C1 segment of cervical spinal cord (tissue), 14 donors: ENCODE measurements at places on chromosomes 2 and 18.
A peak's percentile ranks its signal among the peaks of the same experiment; 100 is the strongest.

GRCh38 chr2:158478237-158478636 lies 21.5 kb downstream of the PKP4 start:
- no peak for DNase-seq

GRCh38 chr18:74274700-74275099 lies 17.1 kb downstream of the CYB5A start:
- no peak for DNase-seq

GRCh38 chr2:143474586-143474985 lies 345.4 kb downstream of the ARHGAP15 start:
- DNase-seq = no peak

GRCh38 chr18:11818486-11819203 lies 32.6 kb upstream of the CHMP1B start:
- no peak for DNase-seq

DNA sequence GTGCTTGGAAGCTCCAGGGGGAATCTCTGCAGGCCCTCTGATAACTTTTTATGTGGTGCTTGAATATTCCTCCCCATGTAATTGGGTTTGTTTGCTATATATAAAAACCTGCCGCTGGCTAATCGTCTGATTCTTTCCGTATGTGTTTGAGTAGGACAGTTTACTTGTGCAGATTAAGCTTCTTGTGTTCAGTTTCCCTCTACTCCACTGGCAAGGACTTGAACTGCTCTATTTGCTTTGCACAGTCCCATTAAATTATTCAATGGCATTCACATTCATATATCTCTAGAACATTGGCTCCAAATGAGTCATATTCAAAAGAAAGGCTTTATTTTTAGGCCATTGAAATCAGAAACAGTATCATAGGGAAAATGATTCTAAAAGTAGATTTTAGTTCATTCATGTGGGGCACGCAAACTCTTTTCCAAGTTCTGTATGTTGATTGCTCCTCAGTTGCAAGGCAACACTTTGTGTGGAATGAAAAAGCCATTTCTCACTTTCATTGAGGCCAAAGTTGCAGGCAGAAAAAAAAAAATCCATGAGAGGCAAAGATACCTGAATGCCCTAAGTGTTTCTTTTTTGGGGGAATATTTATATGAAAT lies 1682.3 kb upstream of the PIK3C3 start:
- no peak for DNase-seq

GRCh38 chr2:180705122-180705521 lies 275.3 kb upstream of the UBE2E3 start:
- DNase-seq = no peak

- DNase-seq = no peak
Measured at GRCh38 chr2:176763130-176763529, 449.5 kb upstream of the HNRNPA3 start.

GRCh38 chr18:68769461-68769860 lies 28.4 kb upstream of the CCDC102B start:
- no peak for DNase-seq

DNA sequence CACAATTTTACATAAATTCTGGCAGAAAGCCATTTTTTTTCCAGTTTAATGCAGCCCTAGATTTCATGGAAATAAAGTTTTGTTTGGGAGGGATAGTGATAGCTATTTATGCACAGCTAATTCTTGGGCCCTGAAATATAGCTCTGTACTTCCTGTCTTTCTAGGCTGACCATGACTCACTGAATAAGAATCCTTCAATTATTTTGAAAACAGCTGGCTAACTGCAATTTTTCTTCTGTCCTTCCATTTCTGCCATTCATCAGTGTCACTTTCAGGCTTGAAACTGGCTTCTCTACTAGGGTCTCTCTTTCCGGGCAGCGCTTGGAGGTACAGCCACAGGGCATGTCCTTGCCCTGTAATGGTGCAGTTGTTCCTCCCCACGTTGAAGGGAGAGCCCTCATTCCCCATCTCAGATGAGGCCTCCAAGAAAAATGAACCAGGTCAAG lies 97.1 kb upstream of the TMEM178A start:
- DNase-seq = no peak

- DNase-seq = no peak
Measured at GRCh38 chr2:16632598-16632997, 33.0 kb downstream of the CYRIA start.

DNA sequence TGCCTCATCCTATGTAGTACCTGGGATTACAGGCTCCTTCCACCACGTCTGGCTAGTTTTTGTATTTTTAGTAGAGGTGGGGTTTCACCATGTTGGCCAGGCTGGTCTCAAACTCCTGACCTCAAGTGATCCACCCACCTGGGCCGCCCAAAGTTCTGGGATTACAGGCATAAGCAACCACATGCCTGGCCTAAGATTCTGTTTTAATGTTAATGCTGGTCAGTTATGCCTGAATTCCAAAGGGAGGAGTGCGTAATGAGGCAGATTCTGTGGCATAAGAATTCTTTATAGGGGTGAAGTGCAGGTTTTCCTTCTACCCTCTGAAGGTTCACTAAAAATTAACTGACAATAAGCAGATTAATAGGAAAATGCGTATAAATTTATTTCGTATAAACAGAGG lies 1343.8 kb upstream of the LRRTM1 start:
- no peak for DNase-seq

- DNase-seq = peak; percentile 49
Measured at GRCh38 chr18:75210274-75211001, at the start of gene TSHZ1. Gene TSHZ1, plus strand, starts transcription at chr18:75210797. Its CDS starts 1,080 bp downstream, at chr18:75211877.

- DNase-seq = no peak
Measured at GRCh38 chr18:41593171-41593675, 361.8 kb upstream of the PIK3C3 start.

GRCh38 chr2:120293096-120294007 lies 40.7 kb downstream of the RALB start:
- DNase-seq = no peak

GRCh38 chr2:241381872-241382271 lies 25.8 kb downstream of the FARP2 start:
- DNase-seq = no peak

DNA sequence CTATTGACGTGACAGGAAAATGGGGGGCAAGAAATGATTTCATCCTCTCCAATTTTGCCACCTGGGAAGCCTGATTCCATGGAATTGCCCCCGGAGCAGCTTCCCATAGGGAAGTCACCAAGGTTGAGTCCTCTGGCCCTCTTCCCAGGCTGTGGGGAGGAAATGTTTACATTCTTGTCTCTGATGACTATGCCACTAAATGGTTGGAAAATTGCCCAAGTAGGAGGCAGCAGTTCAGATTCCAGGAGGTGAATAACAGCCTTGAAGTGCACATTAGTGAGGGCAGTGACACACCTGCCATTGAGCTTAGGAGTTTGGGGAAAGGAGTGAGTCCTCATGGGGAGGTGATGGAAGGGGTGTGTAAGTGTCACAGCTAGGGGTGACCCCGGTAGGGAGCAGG lies 449.2 kb upstream of the DCC start:
- no peak for DNase-seq

- no peak for DNase-seq
Measured at GRCh38 chr2:236892721-236893120, 193.0 kb upstream of the COPS8 start.

GRCh38 chr2:15303874-15304273 lies 257.3 kb downstream of the NBAS start:
- DNase-seq = no peak

GRCh38 chr18:59957957-59958356 lies 58.2 kb downstream of the PMAIP1 start:
- DNase-seq = no peak

- DNase-seq = no peak
Measured at GRCh38 chr2:88296247-88296646, 126.1 kb downstream of the THNSL2 start.

GRCh38 chr2:178946494-178946893 lies 103.4 kb downstream of the CCDC141 start:
- DNase-seq = no peak

GRCh38 chr2:126699716-126700581 lies 44.0 kb downstream of the GYPC start:
- DNase-seq = no peak

DNA sequence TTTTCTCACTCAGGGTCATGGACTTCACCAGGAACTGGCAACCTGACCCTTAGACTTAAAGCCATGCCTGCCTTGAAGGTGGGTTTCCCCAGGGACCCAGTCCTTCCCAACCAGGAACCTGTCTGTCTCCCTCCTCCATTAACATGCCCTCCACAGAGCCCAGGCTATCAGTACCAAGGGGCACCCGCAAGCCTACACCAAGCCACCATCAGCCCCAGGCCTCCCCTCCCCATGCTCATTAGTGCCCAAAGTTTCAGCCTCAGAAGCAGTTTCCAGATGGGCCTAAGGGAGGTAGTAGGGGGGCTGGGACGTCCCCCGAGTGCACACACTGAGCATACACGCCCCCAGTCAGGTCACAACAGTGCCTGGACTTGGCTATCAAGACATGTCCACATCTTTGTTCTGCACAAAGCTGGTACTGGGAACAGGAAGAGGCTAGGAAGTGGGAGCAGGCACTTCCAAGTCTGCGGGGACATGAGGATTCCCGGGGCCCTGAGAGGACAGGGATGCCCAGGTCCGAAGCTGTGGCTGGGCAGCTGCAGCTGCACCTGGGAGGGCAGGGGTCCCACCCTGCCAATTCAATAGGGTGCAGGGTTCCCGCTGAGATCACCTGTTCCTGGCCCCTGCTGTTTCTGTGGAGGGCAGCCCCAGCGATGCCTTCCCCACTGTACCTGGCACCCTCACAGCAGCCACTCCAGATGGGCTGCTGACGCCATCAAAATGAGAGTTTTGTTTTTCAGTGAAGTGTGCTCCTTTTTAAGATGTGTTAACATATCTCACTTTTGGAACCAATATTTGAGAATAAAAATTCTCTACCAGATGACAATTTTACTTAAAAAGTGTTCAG lies 731.4 kb downstream of the NR4A2 start:
- no peak for DNase-seq

- no peak for DNase-seq
Measured at GRCh38 chr2:239913636-239914417, 111.3 kb downstream of the NDUFA10 start.

- no peak for DNase-seq
Measured at GRCh38 chr18:13273800-13274199, 55.2 kb downstream of the LDLRAD4 start.

DNA sequence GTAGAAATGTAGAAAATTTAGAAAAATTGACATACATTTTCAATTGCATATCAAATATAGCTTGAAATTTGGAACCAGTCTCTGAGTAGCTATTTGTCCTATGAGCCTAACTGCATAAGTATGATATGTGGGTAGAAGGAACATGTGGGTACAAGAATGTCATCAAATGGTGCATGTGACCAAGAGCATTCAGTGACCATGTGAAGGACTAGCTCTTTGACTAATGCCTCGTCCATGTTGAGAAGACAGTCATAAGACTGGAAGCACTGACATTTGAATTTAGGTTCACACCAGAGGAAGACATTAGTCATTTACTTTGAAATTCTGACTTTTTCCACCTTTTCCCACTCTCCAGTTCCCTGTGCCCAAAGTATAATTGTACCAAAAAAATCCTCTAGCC lies 12.6 kb downstream of the MRPL44 start:
- DNase-seq = no peak

- no peak for DNase-seq
Measured at GRCh38 chr2:170723446-170723958, 8.4 kb downstream of the SP5 start.

DNA sequence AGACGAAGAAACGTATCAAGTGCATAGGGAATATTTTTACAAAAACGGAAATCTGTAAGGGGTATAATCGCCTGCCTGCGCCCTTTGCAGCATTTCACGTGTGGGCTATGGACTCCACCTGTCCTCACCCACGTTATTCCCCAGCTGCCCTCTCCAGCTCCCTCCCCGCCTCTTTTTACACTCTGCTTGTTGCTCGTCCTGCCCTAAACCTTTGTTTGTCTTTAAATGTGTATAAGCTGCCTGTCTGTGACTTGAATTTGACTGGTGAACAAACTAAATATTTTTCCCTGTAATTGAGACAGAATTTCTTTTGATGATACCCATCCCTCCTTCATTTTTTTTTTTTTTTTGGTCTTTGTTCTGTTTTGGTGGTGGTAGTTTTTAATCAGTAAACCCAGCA lies 169.4 kb upstream of the SIX3 start:
- no peak for DNase-seq

DNA sequence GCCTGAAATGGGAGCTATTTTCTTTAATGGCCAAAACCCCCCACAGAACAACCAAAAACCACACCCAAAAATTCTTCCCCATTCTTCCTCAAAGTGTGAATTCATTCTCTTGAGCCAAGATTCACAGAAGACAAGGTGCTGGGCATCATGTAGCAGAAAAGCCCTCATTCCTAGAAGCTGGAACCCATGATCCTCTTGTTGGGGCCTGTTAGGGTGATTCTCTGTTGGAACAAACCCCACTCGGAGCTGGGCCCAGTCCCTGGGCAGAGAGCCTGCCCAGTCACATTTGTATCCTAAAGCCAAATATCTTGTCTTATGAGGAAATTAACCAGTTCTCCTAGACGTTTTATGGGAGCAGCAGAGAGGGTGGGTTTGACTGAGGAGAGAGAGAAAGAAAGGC lies 22.8 kb upstream of the VPS4B start:
- DNase-seq = no peak

- no peak for DNase-seq
Measured at GRCh38 chr2:69213782-69214181, 173.2 kb downstream of the GFPT1 start.

DNA sequence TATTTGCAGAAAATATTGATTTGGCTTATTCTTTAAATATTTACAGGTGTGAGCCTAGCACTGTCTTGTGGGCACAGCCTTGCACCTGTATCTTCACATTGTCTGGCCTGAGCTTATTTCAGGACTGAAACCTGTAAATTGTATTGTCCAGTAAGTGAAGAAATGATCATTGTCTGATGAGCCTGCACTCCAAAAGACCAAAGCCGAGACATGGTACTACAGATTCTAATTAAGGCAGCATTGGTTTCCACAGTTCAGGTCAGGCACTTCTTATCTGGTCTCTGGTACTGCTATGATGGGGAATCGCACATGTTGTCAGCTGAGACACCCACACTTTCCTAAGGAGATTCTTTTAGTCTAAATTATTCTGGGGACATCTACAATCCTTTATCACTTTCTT lies 479.0 kb downstream of the TDRD15 start:
- DNase-seq = no peak

GRCh38 chr18:69998523-69998987 lies 50.9 kb upstream of the CD226 start:
- no peak for DNase-seq

DNA sequence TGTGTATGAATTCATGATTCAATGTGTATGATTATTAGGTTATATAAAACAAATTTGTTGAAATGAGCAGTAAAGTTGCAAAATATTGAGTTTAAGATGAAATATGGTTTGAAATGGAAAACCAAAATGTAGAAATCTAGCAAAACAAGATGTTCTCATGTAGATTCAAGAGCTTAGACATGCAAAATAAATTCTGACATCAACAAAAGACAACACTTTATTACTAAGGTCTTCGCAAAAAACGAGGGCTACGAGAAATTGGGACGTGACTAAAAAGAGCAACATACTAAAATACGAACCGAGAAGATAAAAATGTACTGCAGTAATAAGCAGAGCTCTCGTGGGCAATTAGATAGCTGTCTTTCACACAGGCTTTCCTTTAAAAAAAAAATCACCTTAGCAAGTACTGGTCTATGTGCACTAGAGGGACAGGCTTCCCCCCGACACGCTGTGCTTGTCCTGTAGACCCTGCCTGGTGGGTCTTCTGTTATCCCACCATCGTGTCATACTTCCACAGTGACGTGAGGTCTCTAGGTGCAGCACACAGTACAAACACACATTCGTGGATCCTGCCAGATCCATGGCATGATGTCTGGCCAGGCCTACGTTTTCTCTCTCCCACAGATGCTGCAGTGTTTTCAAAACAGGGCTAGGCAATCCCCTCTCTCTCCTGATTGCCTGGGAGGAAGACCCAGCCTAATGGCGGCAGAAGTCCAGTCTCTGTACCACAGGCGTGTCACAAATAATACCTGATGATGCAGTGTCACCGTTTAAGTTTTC lies 240.8 kb downstream of the TCF4 start:
- DNase-seq = no peak
